ENCODE measurements at places on chromosomes 6 and 20.

- no peak for DNase-seq
Measured at GRCh38 chr20:36646678-36647077, 682 bp upstream of the SLA2 start.

DNA sequence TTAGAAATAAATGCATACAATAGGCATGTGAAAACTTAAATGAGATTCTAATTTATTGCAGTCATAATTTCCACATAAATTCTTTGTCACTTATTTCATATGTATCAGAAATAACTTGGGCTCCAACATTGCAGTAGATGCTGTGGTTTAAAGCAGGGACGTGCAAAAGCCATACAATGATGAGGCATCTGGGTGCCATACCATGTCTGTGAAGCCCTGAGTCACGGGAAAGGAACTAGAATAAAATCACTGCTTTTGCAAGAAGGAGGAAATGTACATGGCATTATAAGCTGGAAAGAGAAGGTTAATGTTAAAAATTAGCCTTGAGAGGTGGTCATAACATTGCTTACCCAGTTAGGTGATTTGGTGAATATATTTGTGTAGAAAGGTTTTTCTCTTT lies 180.4 kb downstream of the SASH1 start:
- DNase-seq: no peak

DNA sequence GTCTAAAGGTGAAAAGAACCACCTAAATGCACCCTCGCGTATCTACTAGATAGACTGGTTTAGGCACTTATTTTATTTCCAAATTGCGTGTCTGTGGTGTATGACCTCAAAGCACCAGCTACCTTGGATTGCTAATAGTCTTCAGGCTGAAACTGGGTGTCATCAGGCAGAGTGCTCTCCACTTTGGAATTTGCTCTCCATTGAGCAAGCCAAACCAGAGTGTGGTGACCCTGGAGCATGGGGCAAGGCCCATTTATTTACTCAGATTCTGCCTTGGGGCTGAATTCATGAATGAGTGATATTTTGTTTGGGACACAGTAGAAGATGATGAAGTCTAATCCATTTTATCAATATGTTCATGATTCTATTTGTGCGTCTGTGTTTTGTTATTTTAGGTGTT lies 812.8 kb upstream of the SLC35B3 start:
- no peak for DNase-seq

DNA sequence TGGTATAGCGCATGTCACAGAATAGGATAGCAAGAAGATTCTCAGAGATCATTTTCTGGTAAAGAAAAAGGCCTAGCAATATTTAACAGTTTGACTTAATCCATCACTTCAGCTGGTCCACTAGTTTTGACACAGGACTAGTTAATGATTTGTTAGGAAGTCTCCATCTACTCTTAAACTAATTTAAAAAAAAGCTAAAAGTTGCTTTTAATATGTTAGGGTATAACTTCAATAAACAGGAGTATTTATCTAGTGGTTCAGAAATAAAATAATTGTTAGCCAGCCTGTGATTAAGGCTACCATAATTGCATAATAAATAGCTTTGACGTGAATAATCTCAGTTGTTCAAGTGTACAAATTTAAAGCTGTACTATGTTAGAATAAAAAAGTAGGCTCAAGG lies 195.6 kb downstream of the FUT9 start:
- DNase-seq: no peak

GRCh38 chr6:12175626-12176025 lies 114.5 kb upstream of the EDN1 start:
- DNase-seq: no peak

DNA sequence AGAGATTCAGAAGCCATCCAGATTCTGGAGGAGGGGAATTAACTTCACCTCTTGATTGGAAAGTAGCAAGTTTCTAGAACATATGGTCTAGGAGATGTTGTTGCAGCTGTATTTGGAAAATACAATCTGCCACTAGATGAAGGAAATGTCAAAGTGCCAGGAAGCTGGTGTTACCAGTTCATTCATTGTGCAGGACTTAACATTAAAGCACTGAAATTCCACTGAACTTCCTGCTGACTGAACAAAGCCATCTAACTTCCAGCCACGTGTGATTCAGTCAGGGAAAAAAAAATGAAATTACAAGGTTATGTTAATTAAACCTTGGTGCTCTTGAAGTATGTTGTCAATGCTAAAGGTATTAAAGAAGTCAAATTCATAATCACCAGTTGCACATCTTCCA lies 321.5 kb upstream of the SASH1 start:
- no peak for DNase-seq

DNA sequence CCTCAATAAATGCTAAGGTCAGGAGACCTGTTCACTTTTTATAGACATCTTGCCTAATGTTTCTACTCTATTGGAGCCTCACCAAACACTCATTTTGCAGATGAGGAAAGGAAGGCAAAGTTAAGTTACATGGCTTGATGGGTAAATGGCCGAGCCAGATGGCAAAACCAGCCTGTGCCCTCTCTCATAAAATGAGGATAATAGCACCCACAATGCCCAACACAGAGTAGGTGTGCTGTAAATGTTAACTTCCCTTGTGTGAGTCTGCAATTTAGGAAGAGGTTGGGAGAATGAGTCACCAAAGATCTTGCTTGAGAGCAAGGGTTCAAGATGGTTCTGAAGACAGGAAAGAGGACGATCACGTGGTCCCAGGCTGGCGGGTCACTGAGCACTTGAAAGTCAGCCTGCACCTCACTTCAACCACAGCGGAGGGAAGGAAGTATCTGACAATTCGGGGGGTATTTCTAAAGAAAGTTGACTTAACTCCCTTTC lies 3.3 kb downstream of the KCNK5 start:
- no peak for DNase-seq

GRCh38 chr6:76701610-76702009 lies 629.1 kb upstream of the IMPG1 start:
- DNase-seq: no peak

- no peak for DNase-seq
Measured at GRCh38 chr20:37878835-37879599, 23.9 kb upstream of the VSTM2L start.

DNA sequence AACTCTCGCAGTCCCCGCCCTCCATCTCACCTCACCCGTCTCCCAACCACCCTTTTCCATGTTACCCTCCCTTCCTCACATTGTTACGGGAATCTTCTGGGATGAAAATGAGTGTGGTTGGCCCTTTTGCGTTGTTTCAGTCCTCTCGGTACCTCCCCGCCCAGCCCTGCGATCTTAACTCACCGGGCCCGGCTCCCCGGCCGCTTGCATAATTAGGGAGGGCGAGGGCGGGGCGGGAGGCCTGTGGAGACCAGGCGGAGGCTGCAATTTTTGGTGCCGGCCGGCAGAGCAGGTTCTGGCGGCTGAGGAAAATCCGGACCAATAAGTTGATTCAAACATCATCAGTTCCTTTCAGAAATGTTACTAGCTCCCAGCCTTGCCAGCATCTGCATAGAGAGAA lies 25.2 kb downstream of the TFAP2B start:
- DNase-seq: no peak

- DNase-seq: no peak
Measured at GRCh38 chr20:18719426-18719825, 94.2 kb upstream of the SCP2D1 start.

GRCh38 chr6:29796026-29796425 lies 31.6 kb upstream of the HLA-G start:
- no peak for DNase-seq

DNA sequence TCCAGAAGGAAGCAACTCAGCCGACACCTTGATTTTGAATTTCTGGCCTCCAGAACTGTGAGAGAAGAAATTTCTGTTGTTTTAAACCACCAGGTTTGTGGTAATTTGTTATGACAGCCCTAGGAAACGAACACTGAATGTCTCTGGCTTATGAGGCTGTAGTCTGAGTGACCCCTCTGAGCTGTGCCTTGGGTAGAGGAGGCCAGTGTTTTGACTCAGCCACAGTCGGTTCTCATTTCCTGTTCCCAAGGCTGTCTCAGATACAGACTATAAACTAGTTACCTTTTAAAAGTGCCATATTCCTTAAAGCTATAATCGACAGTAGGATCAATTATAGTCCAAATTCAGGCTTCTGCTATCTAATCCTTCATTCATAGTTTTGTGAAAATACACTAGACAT lies 391.2 kb upstream of the MAP3K7 start:
- no peak for DNase-seq

GRCh38 chr6:39102071-39102820 lies 12.7 kb downstream of the SAYSD1 start:
- DNase-seq: no peak

DNA sequence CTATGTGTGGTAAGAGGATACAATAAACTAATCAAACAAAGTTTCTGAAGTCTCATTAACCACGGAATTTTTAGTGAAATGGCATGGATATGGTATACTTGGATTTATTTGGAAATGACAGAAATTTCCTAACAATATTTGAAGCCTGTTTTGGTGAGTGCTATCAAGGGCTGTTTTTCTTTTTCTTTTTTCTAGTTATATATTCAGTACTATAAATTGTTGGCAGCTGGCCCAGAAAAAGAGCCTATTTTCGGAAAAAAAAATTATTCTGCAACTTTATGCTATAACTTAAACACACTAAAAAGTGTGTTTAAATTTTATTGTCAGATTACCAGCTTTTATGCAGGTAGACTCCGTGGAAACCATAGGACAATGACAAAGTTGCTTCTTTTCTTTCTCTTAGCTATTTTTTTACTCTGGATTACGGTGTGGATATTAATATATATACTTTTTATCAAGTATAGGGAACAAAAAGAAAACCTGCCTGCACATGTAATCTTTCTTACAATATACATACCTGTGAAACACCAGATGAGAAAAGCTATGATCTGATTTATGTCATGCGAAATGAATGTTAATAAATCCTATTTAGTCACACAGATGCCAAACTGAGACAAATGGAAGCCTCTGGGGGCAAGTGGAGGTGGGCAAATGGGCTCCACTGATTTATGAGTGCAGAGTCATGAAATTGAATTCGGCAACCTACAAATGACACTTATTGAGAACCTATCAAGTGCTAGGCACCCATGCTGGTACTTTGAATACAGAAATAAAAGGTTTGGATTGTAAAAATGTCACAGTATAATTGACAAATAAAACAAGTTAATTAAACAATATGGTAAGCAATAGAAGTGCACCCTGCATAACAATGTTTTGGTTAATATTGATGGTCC lies 919.5 kb upstream of the FLRT3 start:
- no peak for DNase-seq

- DNase-seq: no peak
Measured at GRCh38 chr6:33983109-33983716, 162.7 kb downstream of the GRM4 start.

DNA sequence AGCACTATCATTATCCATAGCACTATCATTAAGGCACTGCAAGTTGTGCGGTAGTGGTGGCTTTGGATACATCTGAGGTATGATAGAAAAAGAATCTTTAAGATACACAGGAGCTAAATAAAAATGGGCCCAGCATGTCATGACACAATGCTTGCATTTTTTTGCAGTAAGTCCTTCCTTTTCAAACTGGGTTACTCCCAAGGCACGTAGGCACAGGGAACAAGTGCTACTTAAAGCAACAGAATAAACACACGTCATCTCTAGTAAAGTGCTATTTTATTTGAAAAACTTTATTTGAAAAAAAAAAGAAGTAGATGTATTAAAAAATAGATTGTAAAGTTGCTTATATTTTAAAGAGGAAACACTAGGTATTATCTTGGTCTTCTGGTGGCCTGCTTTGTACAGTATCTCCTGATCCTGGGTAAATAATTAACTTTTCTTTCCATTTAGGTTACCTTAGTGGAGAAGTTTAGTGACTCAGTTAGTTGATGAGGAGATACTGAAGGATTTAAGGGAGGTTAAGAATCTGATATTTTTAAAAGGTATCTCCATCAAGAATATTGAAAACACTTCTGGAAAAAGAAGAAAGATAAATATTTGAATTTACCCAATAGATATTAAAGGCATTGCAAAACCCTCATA lies 129.6 kb downstream of the EDN1 start:
- no peak for DNase-seq

GRCh38 chr20:9269280-9269971 lies 200.5 kb downstream of the PLCB4 start:
- DNase-seq: no peak

GRCh38 chr6:43082806-43083655 lies 6.9 kb downstream of the PTK7 start:
- DNase-seq: no peak

- no peak for DNase-seq
Measured at GRCh38 chr20:37803438-37804307, 99.3 kb upstream of the VSTM2L start.

DNA sequence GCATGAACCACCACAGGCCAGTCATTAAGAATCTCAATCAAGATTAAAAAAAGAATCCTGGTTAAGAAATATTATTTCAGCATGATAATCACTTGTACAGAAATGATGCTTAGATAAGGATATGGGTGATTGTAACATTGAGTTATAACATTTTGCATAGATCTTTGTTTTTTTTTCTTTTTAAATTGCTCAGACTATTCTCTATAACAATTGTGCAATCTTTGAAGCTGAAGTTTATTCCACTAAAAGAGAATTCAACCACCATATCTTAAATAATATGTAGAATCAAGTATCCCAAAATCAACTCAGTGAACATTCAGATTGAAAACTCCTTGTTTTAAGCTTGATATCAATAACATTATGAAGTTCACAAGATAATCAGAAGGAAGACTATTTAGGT lies 663 bp upstream of the SMIM28 start:
- no peak for DNase-seq

DNA sequence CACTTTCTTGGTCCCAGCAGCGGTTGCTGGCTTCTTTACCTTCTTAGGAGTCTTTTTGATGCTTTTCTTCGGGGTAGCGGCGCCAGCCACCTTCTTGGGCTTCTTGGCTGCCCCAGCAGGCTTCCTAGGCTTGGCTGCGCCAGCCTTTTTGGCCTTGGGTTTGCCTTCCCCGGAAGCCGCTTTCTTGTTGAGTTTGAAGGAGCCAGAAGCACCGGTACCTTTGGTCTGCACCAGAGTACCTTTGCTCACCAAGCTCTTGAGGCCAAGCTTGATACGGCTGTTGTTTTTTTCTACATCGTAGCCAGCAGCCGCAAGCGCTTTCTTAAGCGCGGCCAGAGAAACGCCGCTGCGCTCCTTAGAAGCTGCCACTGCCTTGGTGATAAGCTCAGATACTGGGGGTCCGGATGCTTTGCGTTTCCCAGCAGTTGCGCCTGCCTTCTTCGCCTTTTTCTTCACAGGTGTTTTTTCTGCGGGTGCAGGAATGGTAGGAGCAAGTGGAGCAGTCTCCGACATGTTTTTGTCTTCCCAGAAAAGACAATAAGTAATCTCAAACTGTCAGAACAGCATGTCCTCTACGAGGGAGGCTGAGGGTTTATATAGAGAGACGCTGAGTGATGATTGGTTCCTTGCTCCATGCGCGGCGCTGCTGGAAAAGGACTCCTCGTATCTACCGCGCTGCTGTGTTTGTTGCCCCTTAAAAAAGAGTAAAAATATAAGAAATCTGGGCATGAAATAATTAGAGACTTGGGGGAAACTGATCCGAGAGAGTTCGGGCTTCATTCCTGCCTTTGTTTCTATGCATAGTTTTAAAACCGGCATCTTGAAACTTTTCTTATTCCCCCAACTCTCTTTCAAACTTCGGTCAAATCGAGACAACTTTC lies 130.3 kb upstream of the BTN3A2 start:
- no peak for DNase-seq

DNA sequence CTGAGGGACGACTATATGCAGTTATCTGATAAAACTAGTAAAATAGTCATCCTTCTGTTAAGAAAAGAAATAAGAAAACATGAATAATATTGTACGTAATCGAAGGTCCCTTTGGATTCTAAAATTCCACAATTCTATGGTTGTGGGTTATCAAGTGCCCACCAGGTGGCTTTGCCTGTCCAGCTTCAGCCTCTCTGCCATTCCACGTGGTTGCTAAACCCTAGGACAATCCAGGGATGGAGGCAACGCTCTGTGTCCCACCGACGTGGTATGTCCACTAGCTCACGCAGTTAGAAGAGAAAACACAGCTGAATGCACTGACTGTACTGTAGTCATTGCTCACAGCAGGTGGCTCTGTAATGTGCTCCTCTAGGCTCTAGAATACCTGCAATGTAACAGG lies 349.3 kb downstream of the FARS2 start:
- no peak for DNase-seq

Measured in stimulated activated CD8-positive, alpha-beta memory T cell treated with anti-CD3 and anti-CD28 coated beads, Interleukin-4, amount 100 ng/mL, for 1 hour (primary cell).